Bronchus fibroblast of lung (primary cell): ENCODE measurements at places on chromosomes 1 and 21. TPM values are rescaled to one million over a fixed set of nuclear protein-coding genes. Genes with fewer than 3 reads are reported as not detected.

PTAFR gene
- total RNA-seq, result under 0.01 and 0.34 TPM in 2 replicates

ANKRD35 gene
- 6.8 and 7.4 TPM in 2 replicates for total RNA-seq

CYP4A22 gene
- not detected in 2 replicates for total RNA-seq

ADAMTS4 gene
- total RNA-seq, result 3.6 and 3.7 TPM in 2 replicates

TSPAN2 gene
- total RNA-seq, result under 0.01 TPM in 1 of 2 replicates, not detected in the other
